ENCODE measurements at places on chromosomes 13 and 19. TPM values are rescaled to one million over a fixed set of nuclear protein-coding genes. Genes with fewer than 3 reads are reported as not detected.

Gene RAB20
- 7.9 TPM for total RNA-seq

Gene KLK4
- not detected for total RNA-seq

DNA sequence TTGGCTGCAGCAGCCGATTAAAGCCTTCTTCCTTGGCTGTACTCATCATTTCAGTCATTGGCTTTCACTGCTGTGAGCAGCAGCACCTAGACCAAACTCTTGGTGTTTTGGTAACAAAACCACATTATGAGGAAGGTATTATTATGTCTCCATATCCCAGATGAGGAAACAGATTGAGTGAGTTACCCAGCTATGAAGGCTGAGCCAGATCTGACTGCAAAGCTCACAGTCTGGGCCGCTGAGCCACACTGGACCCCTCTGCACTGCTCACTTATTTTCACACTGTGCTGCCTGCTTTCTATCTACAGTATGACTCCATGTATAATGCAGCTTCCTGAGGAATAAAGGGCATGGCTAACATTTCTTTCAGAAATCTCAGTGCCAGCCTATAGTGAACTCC is 24.5 kb downstream of the CRYL1 start:
- no peak overlapping the region for H3K27ac ChIP-seq
- H3K36me3 ChIP-seq = no peaks in the 10 kb centered on the region
- no peak for DNase-seq

Gene PSG6
- total RNA-seq = not detected

GRCh38 chr19:8335343-8336071 is 7.6 kb downstream of the KANK3 start:
- no peaks in the 10 kb centered on the region for H3K4me1 ChIP-seq
- H3K36me3 ChIP-seq = no peaks in the 10 kb centered on the region
- no peak for DNase-seq
- no peaks in the 10 kb centered on the region for H3K27me3 ChIP-seq
- no peak overlapping the region for H3K27ac ChIP-seq

DNA sequence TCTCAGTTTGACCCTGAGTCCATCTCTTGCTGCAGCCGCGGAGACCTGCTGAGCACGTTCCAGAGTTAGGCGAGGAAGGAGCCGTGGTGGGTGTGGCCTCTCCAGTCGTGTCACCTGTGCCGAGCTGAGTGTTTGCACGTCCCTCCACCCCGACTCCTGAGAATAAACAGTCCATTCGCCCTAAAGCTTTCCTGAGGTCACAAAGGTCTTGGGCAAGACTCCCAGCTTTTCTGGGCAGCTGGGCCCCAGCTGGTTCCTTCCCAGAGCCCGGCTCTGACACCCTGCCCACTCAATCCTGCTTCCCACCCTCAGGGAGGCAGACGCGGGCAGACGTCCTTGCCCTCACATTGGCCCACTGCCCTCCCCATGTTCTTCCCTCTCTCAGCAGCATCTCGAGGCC is 142.2 kb downstream of the KCTD15 start:
- peaks cover 2% of the 10 kb centered on the region for H3K27me3 ChIP-seq
- no peak for DNase-seq
- H3K4me1 ChIP-seq = no peaks in the 10 kb centered on the region
- no peak overlapping the region for H3K27ac ChIP-seq
- H3K36me3 ChIP-seq = no peaks in the 10 kb centered on the region

Gene FOSB
- 13.4 TPM for total RNA-seq

Gene RASIP1
- total RNA-seq = 0.41 TPM

- no peaks in the 10 kb centered on the region for H3K36me3 ChIP-seq
- DNase-seq = no peak
- no peaks in the 10 kb centered on the region for H3K4me1 ChIP-seq
- H3K4me3 ChIP-seq = no peak overlapping the region
- H3K27ac ChIP-seq = no peak overlapping the region
Measured at GRCh38 chr13:105232439-105232838, 1303.0 kb downstream of the EFNB2 start.

DNA sequence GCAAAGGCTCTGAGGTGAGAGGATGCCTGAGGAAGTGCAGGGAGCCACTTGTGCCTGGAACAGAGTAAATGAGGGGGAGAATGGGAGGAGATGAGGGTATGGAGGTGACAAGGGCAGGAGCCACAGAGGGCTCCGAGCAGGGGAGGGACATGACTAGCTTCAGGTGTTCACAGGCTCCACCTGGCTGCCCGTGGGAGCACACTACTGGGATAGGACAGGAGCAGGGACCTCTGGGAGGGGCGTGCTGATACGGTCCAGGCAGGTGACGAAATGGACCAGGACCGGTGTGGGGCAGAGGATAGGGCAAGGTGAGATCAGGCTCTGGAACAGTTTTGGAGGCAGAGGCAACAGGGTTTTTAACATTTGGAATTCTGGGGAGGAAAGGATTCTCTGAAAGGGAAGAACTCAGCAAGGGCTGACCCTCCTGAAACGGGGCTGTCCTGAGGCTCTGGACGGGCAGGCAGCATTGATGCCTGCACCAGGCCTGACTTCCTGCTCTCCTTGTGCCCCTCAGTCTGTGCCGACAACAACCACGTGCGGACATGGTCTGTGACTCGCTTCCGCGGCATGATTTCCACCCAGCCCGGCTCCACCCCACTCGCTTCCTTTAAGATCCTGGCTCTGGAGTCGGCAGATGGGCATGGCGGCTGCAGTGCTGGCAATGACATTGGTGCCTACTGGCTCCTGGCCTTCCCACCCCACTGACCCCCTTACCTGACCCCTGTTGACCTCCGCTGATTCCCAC is 11.6 kb downstream of the SHKBP1 start:
- H3K27me3 ChIP-seq = no peaks in the 10 kb centered on the region
- no peaks in the 10 kb centered on the region for H3K4me1 ChIP-seq
- no peak for DNase-seq
- H3K27ac ChIP-seq = no peak overlapping the region
- H3K36me3 ChIP-seq = no peaks in the 10 kb centered on the region

- no peaks in the 10 kb centered on the region for H3K4me1 ChIP-seq
- peak overlapping the region; percentile 90 for H3K4me3 ChIP-seq
- peaks cover 3% of the 10 kb centered on the region for H3K36me3 ChIP-seq
Measured at GRCh38 chr19:58001895-58002369, 688 bp downstream of the ZNF606 start.

Measured in Panc1 (cell line).